ENCODE measurements at places on chromosomes 13 and 19.
A peak's percentile ranks its signal among the peaks of the same experiment; 100 is the strongest.

DNA sequence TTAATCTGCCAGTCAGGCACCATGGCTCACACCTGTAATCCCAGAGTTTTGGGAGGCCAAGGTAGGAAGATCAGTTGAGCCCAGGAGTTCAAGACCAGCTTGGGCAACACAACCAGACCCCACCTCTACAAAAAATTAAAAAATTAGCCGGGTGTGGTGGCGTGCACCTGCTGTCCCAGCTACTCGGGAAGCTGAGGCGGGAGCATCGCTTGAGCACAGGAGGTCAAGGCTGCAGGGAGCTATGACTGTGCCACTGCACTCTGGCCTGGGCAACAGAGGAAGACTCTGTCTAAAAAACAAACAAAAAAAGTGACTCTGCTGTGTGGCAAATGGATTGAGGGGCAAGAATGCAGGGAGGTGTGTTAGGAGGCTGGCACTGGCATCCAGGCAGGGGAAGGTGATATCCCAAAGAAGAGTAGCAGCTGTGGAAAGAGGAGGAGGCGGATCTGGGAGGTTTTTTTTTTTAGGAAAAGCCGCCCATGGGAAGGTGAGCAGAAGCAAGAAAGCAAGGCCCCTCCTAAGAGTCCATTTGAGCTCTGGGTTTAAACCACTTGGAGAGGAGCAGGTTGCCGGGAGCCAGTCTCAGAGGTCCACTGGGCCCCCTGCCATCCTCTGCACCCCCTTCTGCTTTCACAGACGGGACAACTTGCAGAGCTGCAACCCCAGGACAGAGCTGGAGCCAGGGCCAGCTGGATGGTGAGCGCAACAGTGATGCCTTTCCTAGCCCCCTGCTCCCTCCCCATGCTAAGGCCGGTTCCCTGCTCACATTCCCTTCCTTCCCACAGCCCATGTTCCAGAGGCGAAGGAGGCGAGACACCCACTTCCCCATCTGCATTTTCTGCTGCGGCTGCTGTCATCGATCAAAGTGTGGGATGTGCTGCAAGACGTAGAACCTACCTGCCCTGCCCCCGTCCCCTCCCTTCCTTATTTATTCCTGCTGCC lies 2.1 kb downstream of the HAMP start:
- no peak for DNase-seq

- DNase-seq: no peak
Measured at GRCh38 chr13:65555962-65556361, 1674.2 kb downstream of the PCDH9 start.

- DNase-seq: no peak
Measured at GRCh38 chr13:98546402-98546801, 30.5 kb downstream of the STK24 start.

DNA sequence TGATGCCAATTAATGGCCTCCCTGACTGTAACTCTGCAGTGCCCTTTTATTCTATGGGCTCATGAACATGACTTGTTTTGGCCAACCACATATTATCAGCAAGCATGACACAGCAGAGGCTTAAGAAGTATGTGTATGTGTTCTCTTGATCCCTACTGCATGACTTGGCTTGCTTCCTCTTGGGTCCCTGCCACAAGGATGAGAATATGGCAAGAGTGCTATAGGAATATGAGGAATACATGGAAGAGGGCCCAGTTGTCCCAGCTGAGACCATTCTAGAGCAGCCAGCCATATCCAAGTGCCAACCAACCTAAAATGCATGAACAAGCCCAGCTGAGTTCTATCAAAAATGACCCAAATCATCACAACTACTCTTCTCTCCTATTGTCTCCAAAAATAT lies 576.7 kb upstream of the PCDH9 start:
- no peak for DNase-seq

DNA sequence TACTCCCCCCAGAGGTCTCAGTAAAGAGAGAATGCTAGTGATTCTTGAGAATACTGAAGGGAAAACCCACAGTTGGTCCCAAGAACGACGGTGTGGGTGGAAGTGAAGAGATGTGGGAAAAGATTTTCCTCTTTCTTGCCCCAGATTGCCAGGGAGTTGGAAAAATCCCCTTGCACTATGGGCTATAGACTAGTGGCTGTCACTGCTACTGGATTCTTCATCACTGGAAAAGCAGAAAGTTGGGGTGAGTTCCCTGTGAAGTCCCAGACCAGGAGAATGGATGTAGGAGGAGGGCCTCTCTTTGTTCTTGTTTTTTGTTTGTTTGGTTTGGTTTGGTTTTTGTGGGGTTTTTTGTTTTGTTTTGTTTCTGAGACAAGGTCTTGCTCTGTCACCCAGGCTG lies 11.4 kb downstream of the LYPD3 start:
- no peak for DNase-seq

DNA sequence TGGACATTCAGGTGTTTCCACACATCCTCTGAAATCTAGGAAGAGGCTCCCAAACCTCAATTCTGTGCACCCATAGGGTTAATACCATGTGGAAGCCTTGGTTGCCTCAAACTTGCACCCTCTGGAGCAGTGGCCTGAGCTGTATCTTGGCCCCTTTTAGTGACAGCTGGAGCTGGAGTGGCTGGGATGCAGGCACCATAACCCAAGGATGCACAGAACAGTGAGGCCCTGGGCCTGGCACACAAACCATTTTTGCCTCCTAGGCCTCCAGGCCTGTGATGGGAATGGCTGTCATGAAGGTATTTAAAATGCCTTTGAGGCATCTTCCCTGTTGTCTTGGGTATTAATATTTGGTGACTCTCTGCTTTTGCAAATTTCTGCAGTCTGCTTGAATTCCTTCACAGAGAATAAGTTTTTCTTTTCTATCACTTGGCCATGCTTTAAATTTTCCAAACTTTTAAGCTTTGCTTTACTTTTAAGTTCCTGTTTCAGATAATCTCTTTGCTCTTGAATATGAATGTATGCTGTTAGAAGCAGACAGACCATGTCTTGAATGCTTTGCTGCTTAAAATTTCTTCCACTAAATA lies 1594.5 kb upstream of the PCDH20 start:
- DNase-seq: no peak

GRCh38 chr13:100584896-100585295 lies 3.7 kb downstream of the GGACT start:
- DNase-seq: no peak

DNA sequence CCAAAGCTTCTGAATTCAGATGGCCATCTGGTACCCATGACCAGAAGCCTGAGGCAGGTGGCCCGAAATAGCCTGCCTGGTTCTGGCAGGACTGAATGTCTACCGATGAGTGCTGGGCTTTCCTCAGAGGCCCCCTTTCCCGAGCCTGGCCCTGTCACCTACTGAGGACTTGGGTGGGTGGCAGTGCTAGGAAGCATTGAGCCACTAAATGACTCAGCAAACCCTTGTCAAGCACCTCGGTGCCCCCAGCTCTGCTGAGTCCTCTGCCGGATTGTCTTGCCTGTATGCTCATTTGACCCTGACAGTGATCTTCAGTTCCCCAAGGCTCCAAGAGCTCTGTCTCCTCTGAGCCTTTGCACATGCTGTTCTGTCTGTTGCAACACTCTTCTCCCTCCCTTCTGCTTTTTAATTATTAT lies 17.9 kb downstream of the PPP1R37 start:
- no peak for DNase-seq

DNA sequence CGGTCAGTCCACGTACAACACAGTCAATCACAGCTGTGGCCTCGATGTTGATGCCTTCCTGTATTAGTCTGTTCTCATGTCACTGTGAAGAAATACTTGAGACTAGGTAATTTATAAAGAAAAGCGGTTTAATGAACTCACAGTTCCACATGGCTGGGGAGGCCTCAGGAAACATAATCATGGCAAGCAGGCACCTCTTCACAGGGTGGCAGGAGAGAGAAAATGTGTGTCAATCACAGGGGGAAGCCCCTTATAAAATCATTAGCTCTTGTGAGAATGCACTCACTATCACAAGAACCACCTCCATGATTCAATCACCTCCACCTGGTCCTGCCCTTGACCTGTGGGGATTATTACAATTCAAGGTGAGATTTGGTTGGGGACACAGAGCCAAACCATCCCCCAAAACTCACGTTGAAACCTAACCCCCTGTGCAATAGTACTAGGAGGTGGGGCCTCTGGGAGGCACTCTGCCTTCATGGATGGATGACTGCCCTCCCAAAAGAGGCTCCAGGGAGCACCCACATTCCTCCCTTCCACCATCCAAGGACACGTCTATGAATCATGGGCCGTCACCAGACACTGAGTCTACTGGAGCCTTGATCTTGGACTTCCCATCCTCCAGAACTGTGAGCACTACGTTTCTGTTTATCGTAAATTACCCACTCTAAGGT lies 2.3 kb upstream of the PROZ start:
- peak; percentile 18 for DNase-seq

DNA sequence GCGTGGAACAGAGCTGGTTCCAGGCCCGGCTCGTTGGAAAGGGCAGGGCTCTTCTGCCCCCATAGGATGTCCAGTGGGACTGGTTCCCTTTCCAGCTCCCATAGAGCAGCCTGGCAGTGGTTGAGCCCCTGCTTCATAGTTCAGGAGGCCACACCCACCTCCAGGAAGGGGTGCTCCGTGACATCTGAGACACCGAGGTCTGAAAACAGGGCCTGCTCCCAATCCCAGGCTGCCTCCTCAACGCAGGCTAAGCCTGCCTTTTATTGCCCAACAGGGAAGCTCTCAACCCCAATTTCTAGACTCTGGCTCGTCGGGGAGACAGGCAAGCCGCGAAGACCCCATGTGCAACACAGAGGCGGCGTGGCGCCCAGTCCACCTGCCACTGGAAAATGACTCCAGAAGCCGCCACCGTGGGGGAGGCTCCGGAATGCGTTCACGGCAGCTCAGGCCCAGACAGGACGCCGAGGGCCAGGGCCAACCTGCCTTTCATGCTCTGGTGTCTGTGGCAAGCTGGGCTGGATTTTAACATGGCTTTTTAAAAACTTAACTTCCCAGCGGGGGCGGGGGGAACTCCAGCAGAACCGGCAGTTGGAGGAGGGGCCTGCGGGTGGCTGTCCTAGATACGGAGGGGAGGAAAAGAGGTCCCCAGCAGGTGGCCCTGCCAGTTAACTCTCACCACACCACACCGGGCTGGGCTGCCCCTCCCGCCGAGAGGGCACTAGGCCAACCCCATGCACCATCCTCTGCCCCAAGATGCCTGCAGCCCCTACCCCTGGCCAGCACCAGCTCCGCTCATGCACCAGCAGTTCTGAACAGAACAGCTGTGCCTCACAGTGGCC lies 17.9 kb upstream of the TINCR start:
- DNase-seq: peak; percentile 69

DNA sequence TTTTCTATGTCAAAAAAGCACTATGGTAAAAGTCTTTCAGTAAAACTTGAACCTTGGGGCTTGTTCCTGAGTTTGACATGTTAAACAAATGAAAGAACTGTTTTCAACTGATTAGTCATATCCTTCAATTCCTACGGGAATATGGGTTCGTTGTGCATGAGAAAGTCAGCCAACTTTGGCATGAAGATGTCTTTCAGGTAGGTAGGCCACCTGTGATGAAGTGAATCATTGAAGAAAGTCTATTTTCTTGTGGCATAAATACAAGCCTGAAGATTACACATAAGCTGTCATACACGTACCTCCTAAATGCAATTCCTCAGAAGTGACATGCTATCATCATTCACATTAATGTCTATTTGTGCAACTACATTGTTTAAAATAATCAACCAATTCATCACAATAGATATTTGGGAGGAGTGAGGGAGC lies 513.0 kb downstream of the IRS2 start:
- DNase-seq: no peak

- no peak for DNase-seq
Measured at GRCh38 chr13:40109351-40109844, 453.9 kb downstream of the COG6 start.

DNA sequence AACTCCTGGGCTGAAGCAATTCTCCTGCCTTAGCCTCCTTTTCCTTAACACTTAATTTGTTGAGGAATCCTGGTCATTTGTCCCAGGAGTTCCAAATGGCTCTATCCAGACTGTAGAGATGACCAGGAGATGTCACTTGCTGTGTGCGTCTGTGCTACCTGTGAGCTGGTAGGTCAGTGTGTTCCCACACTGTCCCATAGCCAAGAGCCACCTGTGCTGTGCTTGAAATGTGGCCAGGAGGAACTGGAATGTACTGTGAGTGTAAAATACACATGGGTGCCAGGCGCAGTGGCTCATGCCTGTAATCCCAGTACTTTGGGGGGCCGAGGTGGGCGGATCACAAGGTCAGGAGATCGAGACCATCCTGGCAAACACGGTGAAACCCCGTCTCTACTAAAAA lies 29.4 kb upstream of the KDM4B start:
- no peak for DNase-seq

DNA sequence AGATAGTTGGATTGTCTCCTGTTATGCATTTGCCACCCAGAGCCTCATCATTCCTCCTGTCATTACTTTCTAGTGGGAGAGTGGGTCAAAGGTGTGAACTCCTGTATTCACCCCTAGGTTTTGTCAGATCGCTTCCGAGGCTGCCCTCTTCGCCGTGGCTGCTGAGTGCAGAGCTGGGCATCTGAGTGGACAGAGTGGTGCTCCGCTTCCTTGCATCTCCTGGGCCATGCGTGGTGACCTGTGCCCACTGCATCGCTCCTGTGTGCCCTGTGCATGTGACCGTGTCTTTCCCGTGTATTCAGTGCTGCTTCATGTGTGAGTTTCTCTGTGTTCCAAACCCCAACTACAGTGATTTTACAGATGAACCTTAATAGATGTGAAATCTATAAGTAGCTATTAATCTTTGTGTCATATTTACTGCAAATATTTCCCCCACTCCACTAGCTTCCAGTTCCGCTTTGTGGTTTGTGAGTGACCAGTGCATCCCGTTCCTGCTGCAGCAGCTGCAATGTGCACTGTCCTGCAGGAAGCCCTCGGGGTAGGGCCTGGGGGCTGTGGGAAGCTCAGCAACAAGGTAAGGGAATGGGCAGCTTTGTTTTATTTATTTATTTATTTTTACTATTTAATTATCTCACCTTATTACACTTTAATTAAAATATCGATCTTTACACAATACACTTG lies 53.1 kb downstream of the C13orf46 start:
- no peak for DNase-seq

DNA sequence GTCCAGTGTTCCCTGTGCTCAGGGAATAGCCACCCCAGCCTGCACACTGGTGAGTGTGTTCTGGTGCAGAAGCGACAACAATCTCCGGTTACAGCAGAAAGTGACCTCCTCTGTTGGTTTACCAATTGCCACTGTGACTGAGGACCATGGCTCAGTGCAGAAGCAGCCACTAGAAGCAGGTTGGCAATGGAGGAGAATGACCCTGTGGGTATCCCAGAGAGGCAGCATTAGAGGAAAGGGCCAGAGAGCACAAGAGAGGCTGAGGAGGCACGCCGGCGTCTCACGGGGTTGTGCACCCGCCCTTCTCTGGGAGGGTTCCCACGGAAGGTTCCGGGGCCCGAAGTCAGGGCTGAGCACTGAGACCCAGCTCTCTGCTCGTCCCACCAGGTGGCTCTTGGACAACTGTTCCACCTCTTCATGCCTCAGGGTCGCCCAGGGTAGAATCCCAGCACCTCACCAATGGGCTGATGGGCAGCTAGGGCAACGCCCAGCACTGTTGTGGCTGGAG lies 14.0 kb downstream of the PROZ start:
- DNase-seq: no peak

GRCh38 chr19:30326393-30326710 lies 45.8 kb upstream of the ZNF536 start:
- DNase-seq: no peak

- no peak for DNase-seq
Measured at GRCh38 chr13:26605845-26606244, 48.4 kb downstream of the WASF3 start.

GRCh38 chr13:108915634-108916512 lies 286.5 kb downstream of the MYO16 start:
- peak; percentile 93 for DNase-seq

- no peak for DNase-seq
Measured at GRCh38 chr13:28047757-28048388, 52.5 kb downstream of the FLT3 start.

All from adrenal gland (tissue), 19 donors.